Fibroblast of skin of left quadriceps (primary cell): ENCODE measurements at places on chromosomes 2 and 18.

DNA sequence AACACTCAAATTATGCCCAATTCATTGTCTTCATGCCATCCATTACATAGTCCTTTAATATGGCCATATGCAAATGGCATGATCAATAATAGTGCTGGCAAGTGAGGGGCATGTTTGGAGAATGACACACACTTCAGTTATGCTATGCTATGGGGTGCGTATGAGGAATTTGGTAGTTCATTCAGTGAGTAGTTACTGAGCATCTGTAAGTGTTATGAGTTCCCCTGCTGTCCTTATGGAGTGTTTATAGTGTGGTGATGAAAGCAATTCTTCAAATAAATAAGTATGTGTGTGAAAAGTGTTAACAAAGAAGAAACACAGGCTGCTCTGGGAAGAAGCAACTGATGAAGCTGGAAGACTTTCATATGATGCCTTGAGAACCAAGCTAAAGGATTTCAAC is 383.7 kb upstream of the SLC14A2 start:
- peak; percentile 82 for DNase-seq

GRCh38 chr2:36528766-36529392 is 69.1 kb downstream of the FEZ2 start:
- no peak for DNase-seq

DNA sequence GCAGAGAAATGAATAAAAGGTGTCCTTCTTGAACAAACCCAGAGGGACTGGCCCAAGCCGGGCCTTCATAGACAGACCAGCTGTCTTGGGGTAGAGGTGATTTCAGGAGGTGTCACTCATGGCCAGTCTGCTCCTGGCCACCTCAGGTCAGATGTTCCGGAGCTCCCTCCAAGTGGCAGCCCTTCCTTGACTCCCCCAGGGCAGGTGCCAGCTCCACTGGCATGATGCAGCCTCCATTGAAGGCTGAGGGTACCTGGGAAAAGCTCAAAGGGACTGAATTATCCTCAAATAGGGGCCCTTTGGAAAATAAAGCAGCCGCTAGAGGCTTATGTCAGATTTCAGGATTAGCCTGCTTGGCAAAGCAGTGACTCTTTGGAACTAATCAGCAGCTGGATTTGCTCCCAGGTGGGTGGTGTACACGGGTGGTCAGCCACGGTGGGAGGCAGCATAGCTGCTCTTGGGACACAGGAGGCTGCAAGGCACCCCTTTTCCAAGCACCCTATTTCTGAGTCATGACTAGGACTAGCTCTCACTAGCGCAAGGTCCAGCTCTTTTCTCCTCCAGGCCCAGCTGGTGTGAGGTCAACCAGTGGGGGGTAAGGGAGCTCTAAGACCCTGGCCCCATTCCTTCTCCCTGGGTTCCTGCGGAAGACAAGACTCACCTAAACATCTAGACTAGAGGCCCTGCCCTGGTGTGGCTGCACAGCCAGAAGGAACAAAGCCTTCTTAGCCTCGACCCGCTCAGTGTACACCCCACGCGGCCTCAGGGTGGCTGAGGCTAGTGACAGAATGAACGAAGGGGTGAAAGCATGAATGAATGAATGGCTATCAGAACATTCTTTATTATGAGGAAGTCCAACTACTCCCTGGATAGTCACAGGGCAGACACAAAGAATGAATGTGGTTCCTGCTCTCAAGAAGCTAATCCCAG is 29.3 kb downstream of the HS1BP3 start:
- no peak for DNase-seq

- no peak for DNase-seq
Measured at GRCh38 chr2:44107086-44107740, 61.5 kb upstream of the PPM1B start.

DNA sequence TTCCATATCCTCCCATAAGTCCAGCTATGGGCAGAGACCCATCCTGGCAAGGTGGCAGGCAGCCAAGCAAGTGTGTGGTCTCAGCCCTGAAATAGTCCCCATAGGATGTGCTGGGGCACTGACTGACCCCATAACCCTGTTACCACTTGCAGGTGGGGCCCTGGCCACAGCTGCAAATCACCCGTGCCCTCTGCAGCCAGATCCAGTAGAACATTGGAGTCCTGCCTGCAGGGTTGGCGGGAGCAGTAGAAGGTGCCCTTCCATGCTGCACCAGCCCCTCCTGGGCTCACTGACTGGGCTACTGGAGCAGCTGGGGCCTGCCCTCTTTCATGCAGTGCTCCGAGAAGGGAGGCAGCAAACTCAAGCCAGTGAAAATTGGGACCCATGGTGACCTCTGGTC is 112.6 kb upstream of the MCFD2 start:
- no peak for DNase-seq

DNA sequence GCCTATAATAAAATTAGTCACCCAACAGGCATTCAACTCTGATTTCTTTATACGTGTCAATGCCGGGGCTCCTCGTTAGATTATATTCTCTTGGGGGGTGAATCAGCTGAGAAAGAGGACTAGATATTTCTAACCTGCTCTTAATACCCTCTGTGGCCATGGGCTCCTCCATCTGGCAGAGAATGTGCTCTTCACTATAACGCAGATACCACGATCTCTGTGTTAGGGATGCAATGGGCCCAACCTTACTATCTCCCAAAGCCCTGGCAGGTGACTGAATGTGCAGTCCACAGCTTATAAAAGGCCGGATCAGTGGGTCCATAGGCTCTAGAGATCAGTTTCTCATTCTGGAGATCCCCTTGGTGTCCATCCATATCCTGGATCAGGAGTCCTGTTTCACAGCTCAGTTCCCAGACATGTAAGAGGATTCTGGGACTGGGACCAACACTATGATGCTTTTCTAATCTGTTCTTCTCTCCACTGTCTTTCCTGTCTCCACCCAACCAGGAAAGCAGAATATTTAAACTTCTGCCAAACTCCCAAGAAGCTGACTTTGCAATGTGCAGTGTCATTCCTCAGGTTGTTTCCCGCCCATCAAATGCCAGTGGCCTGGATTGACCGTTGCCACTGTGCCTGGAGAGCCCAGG is 71.4 kb upstream of the CELF4 start:
- DNase-seq = no peak

GRCh38 chr2:72144274-72144631 is 3.4 kb downstream of the CYP26B1 start:
- no peak for DNase-seq

- no peak for DNase-seq
Measured at GRCh38 chr18:35130236-35130635, 89.0 kb downstream of the MAPRE2 start.

GRCh38 chr2:170554278-170554955 is 160.7 kb upstream of the SP5 start:
- DNase-seq = peak; percentile 80

DNA sequence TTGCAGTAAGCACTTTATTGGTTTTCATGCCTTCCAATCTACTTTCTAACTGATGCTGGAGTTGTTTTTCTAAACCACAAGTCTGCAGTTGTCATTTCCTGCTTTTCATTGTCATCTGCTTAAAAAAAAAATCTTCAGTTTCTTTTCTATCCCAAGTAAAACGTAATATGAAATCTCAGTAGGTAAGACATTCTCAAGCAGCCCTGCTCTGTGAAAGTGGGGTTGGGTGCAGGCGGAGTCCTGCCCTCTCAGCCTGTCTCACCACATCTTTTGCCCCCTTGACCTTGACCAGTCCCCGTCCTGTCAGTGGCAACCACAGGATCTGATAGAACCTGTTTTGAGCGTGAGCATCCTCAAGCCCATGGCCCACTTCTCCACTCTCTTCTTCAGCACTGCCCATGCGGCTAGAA is 80.0 kb upstream of the CPO start:
- no peak for DNase-seq

- DNase-seq = no peak
Measured at GRCh38 chr18:58526425-58527284, 102.2 kb downstream of the ALPK2 start.

GRCh38 chr2:96116879-96117533 is 635 bp upstream of the ADRA2B start:
- DNase-seq = peak; percentile 4

DNA sequence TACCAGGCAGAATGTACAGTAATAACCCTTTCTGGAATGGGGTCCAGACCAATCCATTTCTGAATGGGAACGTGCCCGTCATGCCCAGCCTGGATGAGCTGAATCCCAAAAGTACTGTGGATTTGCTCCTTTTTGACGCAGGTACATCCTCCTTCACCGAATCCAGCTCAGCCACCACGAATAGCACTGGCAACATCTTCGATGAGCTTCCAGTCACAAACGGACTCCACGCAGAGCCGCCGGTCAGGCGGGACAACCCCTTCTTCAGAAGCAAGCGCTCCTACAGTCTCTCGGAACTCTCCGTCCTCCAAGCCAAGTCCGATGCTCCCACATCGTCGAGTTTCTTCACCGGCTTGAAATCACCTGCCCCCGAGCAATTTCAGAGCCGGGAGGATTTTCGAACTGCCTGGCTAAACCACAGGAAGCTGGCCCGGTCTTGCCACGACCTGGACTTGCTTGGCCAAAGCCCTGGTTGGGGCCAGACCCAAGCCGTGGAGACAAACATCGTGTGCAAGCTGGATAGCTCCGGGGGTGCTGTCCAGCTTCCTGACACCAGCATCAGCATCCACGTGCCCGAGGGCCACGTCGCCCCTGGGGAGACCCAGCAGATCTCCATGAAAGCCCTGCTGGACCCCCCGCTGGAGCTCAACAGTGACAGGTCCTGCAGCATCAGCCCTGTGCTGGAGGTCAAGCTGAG is 89.6 kb downstream of the SH3BP4 start:
- no peak for DNase-seq

- peak; percentile 80 for DNase-seq
Measured at GRCh38 chr2:6011921-6012320, 319.7 kb downstream of the SOX11 start.

DNA sequence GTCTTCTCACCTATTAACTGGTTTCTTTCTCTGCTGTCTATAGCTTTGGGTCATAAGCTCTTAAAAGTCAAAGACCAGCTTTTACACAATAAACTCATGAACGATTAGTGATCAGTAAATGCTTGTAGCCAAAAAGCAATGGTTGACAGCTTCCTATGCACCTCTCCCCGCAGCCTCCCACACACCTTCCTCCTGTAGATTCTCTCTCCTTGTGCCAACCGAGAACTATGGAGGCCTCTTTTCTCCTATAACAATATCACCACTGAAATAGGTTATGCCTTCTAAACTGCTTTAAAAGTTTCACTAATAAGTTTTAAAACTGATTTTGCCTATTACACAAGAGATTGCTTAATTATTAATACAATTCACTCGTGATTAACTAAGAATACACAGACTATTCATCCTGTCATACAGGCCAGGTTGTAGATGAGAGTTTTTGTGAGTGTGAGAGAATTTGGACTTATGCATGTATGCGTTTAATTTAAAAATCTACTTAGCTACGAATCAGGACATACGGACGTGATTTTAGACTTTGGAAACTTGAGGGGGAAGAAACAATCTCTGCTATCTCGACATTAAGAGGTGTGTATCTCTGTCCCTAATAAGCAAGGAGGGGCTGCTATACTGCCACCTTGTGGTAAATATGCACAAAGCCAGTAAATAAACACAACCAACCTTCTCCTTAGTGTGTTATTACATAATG is 229.1 kb upstream of the RBBP8 start:
- peak; percentile 40 for DNase-seq

- DNase-seq = no peak
Measured at GRCh38 chr2:189860161-189860560, 75.9 kb downstream of the PMS1 start.

GRCh38 chr2:171307560-171307959 is 126.2 kb downstream of the METTL8 start:
- DNase-seq = no peak

DNA sequence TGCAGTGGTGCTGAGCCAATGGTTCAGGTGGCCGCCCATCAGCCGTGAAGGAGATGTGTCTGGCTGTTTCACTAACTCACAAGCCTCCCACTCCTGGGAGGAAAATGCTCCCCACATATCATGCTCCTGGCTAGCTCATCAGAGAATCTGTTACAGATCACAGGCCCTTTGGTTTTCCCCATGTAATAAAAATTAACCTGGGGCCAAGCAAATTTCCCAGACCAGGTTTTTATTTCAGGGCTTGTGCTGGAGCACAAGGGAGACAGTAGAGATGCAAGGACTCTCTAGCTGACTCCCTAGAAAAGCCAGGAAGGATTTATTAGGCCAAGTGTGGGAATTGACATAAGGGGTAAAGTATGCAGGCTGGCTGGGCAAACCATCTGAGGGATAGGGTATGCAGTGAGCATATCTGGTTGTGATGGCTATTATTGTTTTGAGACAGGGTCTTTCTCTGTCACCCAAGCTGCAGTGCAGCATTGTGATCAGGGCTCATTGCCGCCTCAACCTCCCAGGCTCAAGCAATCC is 40.6 kb upstream of the CCBE1 start:
- DNase-seq = no peak

- no peak for DNase-seq
Measured at GRCh38 chr2:205617905-205618304, 64.4 kb upstream of the NRP2 start.

DNA sequence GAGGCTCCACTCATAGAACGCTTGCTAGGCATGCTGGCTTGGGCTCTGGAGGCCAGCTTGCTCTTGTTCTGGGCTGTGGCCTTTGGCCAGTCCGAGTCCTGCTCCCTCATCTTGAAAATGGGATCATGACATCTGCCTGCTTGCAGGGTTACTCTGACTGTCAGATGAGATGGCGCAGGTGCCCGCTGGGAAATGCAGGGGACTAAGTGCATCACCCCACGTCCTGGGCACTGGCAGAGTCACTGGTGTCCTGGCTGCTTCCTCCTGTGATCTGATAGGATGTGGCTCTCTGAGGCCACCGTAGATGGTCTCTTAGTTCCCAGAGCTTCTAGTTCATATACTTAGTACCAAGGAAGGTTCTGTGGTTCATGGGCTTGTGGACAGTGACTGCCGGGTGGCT is 18.5 kb downstream of the LDLRAD4 start:
- DNase-seq = no peak

DNA sequence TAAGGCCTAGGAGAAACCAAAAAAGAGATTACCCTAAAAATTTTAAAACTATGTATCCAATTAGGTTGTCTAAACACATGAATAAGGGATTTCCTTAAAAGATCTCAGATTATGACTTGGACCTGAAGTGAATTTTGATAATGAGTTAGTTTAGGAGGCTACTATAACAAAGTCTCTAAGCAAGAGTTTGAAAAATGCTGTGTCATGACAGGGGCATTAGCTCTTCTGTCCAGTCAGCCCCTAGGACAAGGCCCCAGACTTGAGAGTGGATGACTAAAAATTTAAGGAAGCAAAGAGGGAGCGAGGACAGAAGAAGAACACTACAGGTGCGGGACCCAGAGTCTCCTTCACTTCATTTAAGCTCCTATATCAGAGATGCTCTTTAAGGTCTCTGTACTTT is 135.9 kb downstream of the DTNB start:
- DNase-seq = no peak

DNA sequence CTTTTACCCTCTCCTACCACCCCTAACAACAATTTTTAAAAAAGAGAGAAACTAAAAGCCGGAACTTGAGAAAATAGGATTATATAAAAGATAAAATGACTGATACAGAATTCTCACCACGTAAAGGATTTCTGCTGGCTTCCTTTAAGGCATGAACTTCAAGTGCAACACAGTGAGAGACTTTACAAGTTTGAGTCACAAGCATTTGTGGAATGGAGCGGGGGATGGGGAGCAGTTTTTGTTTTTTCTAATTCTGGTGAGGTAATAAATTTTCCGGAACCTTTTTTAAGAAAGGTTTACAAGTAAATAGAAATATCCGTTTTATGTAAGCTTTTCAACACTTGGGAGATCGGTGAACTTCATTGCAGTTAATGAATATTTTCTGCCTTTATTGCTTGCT is 1.8 kb upstream of the CDH2 start:
- DNase-seq = peak; percentile 23

GRCh38 chr2:85781013-85781332 is 27.2 kb downstream of the ATOH8 start:
- DNase-seq = no peak

GRCh38 chr2:20137131-20137571 is 85.7 kb upstream of the LAPTM4A start:
- DNase-seq = no peak
